ENCODE measurements at places on chromosomes 11 and 22. TPM values are rescaled to one million over a fixed set of nuclear protein-coding genes. Genes with fewer than 3 reads are reported as not detected.

The SHANK2 gene
- total RNA-seq = 5.8 TPM

The INCENP gene
- 28.8 TPM for total RNA-seq

The OSM gene
- not detected for total RNA-seq

The PLA2G3 gene
- total RNA-seq = not detected

The RIBC2 gene
- 5.3 TPM for total RNA-seq

The APLP2 gene
- 143 TPM for total RNA-seq
